Stimulated activated CD4-positive, alpha-beta T cell treated with anti-CD3 and anti-CD28 coated beads, Interleukin-1b, Interleukin-23, amount 100 ng/mL, for 1 hour (primary cell): ENCODE measurements at places on chromosomes 3 and 15.

GRCh38 chr3:163773136-163773535, 1305.2 kb downstream of the SI start:
- DNase-seq = no peak

DNA sequence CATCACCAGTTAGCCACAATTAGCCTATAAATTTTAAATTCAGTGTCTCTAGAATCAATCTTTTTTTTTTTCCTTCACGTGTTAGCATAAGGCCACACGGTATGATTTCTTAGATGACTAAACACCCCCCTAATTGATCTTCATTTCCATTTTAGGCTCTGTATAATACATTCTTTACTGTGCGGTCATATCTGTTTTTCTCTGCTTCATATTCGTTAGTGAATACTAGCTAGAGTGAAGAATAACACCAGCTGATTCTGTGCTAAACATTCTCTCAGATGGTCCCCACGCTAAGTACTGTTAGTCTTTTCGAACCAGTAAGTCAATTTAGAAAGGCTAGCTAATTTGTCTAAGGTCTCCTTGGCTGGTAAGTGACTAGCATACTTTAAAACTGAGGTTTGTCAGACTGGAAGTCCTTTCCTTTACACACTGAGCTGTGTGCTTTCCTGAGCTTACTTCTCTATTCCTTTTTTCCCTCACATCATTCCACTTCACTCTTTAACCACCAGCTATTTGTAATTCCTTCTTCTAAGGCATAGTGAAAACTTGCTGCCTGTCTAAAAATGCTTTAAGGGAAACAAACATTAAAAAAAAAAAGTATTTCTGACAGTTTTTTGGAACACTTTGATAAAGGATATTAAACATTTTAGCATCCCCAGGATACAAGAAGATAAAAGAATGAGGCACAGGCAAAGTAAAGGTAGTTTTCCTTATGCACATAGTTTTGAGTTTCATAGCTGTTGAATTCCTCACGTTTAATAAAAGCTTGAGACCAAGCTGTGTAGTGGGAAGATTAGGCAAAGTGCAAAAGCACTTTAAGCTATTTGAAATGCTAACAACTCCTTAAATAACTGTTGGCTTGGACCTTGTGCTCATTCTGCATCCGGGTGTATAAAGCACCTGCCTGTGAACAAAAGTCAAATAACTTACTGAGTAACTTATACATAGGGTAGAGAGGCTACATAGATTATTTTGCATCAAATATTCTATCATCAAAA, 17.1 kb downstream of the ZFAND6 start:
- no peak for DNase-seq

DNA sequence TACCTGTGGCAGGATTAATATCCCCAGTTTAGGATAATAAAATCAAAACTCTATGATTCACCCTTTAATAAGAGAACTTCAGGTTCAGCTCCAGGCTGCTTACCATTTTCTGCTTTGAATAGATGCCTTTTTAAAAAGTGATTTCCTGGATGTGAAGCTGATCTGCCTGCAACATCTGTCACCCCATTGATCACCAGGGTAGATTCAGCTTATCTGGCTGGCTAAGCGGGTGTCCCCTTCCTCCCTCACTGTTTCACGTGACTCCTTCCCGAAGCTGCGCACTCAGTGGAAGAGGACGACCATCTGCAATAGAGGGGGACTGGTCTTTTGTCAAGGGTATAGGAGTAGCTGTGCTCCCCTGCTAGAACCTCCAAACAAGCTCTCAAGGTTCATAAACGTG, 128.1 kb downstream of the IL1RAP start:
- no peak for DNase-seq

- DNase-seq = no peak
These were observed 10.1 kb downstream of the AGTR1 start for GRCh38 chr3:148707601-148708380.

- DNase-seq = no peak
These were observed 38.8 kb downstream of the PIGB start for GRCh38 chr15:55357774-55358173.

DNA sequence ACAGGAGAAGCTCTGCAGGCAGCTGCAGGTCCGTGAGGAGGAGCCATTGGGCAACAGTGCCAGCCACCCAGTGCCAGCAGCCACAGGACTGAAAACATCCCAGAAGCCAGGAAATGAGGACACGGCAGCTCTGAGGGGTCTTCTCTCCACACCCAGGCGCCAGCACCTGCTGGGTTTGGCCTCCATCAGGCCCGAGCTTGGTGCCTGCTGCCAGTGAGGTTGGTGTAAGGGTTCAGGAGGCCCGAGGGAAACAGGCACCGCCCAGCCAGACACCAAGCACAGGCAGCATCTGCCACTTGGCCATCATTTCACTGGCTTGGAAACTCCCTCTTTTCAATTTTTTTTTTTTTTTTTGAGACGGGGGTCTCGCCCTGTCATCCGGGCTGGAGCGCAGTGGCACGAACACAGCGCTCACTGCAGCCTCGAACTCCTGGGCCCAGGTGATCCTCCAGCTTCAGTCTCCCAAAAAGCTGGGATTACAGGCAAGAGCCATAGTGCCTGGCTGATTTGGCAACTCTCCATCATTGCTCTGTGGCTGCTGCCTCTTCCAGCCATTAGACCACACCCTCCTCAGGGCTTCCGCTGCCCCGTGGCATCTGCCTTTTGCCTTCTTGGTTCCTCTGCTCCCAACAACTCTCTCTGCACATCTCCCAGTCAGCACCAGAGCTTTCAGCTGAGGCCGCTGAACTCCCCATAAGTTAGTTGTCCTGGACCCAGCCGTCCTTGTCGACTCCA, 1.5 kb upstream of the ITIH3 start:
- DNase-seq = no peak

DNA sequence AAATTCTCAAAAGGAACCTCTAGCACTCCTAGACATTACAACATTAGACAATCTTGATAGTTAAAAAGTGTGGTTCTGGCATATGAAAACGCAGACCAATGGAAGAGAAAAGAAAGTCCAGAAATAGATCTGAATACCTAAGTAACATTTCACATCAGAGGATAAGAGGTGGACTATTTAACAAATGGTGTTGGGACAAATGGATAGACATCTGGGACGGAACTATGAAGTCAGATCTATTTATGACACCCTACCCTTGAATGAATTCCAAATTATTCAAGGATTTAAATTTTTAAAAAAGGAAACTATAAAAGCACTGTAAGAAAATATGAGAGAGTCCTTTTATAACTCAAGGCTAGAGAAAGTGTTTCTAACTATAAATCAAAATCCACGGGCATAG, 111.3 kb downstream of the SCN11A start:
- no peak for DNase-seq

- no peak for DNase-seq
These were observed 193.9 kb downstream of the ADAMTS17 start for GRCh38 chr15:100147828-100148227.

DNA sequence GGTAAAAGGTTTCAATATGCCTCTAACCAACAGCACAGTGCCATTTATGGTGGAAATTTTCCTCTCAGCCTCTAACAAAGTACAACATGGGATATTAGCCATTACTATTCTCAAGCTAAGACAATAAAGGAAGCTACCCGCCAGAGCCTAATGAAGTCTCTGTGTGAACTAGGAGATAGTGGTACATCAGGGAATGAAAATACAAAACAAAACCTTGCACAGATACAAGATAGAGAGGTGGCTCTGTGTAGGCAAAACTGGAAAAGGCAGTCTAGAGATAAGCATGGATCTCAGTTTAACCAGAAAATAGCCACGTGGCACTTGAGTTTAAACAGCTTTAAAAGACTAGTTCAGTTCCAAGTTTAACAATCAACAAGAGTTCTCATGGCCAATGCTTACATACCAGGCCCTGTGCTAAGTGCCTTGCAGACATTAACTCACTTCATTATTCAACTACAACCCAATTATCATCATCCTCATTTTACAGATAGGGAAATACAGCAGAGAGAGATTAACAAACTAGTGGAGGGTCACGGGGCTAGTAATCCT, 279.3 kb downstream of the IGSF11 start:
- DNase-seq = no peak

DNA sequence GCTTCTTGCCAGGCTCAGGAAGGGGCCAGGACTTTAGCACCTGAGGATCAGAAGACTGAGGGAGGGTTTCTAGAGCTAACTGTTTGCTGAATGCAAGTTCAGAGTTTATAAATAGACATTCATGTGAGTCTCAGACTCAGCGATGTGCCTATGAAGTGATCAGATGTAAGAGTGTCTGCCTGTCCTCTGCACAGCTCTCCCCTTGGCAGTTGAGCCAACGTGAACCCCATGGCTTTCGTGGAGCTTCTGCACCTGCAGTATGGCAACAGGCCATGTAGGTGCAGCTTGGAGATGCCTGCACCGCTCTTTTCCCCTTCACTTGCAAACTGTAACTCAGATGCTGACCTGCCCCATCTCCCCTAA, 141.9 kb downstream of the CHDH start:
- DNase-seq = no peak

- DNase-seq = no peak
These were observed 410.5 kb upstream of the CADM2 start for GRCh38 chr3:84547971-84548970.

DNA sequence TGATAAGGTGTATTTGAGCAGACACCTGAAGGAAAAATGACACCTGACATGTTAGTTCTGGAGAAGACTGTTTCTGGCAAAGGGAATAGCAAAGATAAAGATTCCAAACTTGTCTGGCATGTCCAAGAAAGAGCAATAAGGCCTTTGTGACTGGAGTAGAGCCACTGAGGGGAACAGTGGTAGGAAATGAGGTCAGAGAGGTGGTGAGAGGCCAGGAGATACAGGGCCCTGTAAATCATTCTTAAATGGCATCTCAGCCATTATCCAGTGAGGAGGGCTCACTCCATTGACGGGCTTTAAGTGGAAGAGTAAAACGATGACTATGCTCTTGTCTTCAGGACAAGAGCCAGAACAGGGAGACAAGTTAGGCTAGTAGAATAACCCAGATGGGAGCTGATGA, 4.5 kb downstream of the SLC49A4 start:
- DNase-seq = no peak
